ENCODE measurements at places on chromosomes 4 and X.

- DNase-seq, result no peak
Measured at GRCh38 chrX:86981326-86981879, 536.2 kb upstream of the KLHL4 start.

DNA sequence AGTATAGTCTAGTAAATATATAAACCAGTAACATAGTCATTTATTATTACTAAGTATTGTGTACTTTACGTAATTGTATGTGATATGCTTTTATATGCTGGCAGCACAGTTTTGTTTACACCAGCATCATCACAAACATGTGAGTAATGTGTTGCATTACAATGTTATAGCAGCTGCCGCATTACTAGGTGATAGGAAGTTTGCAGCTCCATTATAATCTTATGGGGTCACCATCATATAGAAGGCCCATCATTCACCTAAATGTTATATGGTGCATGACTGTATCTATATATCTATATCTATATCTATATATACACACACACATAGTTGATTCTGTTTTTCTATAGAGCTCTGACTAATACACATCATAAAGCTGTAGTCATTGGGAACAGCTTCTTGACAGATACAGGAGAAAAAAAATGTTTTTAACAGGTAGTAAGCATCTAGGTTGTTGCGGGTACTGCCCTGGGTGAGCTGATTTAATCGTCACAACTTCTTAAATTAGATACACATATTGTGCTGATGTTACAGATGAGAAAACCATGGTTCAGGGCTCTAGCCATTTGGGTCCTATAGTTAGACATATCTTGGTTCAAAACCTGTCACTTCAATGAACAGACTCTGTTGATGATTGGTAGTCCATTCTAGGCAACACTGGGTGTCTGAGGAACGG is 77.9 kb downstream of the CLNK start:
- no peak for DNase-seq

DNA sequence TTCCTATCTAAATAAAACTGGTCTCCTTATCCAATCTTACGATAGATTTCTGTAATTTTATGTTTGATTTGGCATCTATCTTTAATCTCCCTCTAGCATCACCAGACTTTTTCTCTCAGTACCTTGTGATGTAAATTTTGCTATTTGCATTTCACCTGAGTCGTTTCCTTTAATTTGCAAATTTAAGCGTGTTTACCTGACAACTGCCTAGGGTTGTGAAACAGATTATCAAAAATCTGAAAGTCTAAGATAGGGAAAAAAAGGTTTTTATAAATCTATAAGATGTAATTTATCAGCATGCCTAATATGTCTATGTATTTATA is 39.4 kb upstream of the TMPRSS11E start:
- no peak for DNase-seq

DNA sequence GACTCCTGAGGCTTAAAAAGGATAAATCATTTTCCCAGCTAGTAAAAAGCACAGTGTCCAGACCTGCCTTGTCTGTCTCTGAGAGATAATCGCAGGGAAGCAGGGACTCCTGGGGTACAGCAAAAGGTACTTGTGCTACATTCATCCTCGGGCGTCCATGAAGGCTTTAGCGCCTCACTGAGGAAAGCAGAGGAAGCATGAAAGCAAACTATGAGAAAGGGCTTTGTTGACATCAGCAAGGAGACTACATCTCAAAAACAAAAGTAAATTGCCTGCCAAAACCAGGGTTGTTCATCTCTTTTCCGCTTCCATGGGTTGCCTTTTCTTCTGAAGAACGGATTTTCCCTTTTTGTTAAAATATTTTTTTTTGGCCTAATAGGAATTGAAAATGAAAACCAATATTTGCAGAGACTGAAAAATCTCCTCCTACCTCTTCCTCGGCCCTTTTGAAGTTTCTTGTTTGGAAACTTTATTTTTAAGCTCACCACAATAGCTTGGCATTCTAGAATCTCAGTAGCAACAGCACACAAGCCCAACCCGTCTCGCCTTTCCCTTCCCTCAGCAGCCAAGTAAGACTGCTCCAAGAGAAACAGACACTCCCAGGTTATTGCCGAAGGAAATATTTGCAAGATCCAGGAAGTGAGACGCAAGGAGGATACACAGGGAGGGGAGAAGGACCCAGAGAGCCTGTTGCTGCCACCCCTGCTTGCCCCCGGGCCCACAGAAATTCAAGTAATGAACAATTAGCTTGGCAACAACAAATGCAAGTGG is 148.3 kb upstream of the DGKK start:
- no peak for DNase-seq

- no peak for DNase-seq
Measured at GRCh38 chr4:88735564-88735963, 37.9 kb upstream of the NAP1L5 start.

- no peak for DNase-seq
Measured at GRCh38 chr4:124903995-124904722, 191.6 kb upstream of the ANKRD50 start.

DNA sequence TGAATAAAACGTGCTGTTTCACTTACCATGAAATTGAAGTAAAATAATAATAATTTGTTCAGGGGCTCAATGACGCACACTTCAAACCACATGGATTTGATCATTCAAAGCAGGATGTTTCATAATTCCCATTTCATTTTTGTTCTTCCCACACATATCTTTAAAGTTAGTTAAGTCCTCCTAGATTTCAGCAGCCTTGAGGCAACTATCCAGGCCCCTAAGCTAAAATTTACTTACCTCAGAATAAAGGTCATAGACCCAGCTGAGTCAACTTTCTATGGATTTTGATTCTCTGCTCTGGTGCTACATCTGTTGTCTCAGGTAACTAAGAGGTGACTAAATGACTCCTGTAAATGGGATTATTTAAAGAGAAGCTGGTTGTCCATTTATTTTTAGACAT is 25.0 kb downstream of the GPR174 start:
- DNase-seq, result no peak

DNA sequence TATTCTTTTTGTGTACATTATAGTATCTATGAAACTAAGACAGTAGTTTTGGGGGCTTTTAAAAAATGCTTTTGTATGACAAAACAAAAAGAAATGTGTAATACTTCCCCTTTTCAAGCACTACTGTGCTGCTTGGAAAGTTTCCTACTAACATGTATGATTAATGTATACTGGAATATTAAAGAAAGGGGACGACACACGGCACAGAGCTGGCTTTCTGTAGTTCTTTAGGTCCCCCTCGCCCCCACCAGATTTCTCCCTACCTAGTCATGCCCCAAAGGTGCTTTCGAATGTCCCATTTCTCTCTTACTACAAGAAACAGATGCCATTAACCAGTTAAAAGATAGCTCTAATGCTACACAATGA is 1.6 kb upstream of the AP1S2 start:
- no peak for DNase-seq

- DNase-seq, result no peak
Measured at GRCh38 chrX:18149454-18149853, 71.2 kb downstream of the BEND2 start.

DNA sequence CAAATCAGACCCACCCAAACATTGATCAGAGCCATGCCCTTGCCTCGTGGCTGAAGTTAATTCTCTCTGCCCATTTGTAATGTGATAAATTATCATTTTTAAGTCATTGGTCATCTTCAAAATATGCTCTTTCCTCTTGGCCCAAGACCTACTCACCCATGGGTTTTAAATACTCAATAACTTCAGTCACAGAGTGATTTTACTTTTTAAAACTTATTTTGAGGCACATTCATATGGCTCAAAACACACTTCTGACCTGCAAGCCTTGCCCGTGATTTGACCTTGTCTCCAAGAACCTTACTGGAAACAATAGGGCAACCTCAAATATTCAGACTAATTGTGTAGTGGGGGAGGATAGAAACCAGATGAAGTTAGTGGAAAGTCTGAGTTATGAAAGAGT is 176.2 kb upstream of the LNX1 start:
- DNase-seq, result no peak

- no peak for DNase-seq
Measured at GRCh38 chrX:78708816-78709215, 38.7 kb upstream of the LPAR4 start.

DNA sequence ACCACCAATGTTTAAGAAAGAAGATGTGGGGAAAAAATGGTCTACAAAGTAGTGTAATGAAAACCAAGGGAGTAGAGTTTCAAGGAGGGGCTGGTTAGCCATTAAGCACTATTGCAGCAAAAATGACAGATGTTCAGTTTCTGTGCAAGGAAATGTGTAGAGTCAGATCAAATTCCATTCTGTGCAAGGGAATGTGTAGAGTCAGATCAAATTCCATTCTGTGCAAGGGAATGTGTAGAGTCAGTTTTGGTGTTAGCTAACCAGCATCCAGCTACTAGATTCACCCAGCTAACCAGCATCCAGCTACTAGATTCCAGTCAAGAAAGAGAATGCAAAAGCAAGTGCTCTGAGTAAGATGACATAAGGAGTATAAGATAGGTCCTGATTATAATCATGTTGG is 208.8 kb downstream of the COX18 start:
- no peak for DNase-seq

GRCh38 chr4:146852360-146852759 is 93.3 kb downstream of the TTC29 start:
- no peak for DNase-seq

GRCh38 chr4:110514889-110515479 is 39.0 kb downstream of the ENPEP start:
- DNase-seq, result no peak

- no peak for DNase-seq
Measured at GRCh38 chr4:25838526-25838925, 24.3 kb downstream of the SEL1L3 start.

GRCh38 chr4:150211016-150211415 is 132.8 kb downstream of the DCLK2 start:
- DNase-seq, result no peak

DNA sequence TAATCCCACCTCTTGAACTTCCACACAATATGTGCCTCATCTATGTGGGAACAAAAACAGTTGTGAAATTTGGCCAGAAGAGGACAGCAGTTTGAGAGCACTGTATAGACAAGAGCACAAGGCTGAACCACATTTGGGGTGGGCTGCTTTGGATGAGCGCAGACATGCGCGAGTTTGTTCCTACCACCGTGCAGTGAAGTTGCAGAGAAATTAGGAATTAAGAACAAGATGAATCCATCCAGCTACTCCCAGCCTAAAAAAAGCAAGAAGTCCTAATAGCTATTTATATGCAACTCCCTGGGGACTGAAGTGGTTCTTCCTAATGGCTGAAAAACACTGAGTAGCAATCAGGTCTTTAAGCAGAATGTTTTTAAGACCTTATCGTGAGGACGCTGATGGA is 1.0 kb downstream of the GAB3 start:
- no peak for DNase-seq

Data from T-helper 2 cell treated with Interferon-gamma antibody and Interleukin-4, amounts not matched to agents 5 μg/mL and 100 μg/mL, for 36 hours (primary cell).